Epithelial cell of esophagus (primary cell): ENCODE measurements at places on chromosomes 4 and X.

GRCh38 chr4:158079661-158080060, 93.2 kb downstream of the GASK1B start:
- DNase-seq = no peak

DNA sequence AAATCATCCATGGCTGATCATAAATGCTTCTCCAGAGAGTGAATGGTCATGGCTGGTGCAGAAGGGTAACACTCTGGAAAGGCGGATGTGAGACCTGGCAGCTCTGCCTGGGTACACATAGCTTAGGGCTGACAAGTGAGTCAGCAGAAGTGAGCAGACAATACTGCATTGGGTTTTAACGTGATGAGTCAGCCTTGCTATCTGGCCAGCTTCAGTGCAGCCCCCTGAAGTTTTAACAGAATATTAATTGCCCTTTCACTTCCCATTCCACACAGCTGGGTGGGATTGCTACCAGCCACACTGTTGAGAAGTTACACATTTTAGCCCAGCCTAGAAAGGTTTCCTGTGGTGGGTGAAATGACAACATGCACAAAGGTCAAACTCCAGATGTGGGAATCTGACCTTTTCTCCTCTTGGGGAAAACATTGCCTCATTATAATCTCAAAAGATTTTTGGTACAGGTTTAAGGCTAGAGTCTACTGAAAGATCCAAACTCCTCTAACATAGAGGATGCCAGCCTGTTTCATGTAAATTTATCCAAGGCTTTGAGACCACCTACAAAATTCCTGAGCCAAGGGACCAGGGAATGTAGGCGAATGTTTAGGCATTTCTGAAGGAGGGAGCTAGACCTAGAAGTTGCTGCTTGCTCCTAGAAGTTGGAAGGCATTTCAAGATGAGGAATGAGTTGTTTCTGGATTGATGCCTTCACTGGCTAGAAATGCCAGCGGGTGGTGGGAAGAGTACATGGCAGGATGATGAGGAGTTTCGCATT, 230.3 kb upstream of the PGRMC2 start:
- DNase-seq = peak; percentile 89

- no peak for DNase-seq
Measured at GRCh38 chr4:21795091-21795490, 153.5 kb downstream of the KCNIP4 start.

GRCh38 chrX:136899221-136899620, 18.7 kb upstream of the RBMX start:
- DNase-seq = no peak

DNA sequence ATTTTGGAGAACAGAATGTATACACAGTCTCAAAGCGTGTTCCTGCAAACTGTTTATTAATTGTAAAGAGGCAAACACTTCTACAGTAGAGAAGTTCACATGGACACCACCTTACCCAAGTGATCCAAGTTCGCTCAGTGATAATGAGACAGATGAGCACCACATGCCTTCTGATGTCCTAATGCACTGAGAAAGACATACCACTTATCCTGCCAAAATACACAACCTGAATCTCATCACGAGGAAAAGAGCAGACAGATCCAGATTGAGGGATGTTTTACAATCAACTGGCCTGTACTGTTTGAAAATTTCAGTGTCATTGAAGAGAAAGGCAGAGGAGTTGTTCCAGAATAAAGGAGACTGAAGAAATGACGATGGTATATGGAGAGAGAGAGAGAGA, 12.4 kb downstream of the PPEF1 start:
- no peak for DNase-seq

DNA sequence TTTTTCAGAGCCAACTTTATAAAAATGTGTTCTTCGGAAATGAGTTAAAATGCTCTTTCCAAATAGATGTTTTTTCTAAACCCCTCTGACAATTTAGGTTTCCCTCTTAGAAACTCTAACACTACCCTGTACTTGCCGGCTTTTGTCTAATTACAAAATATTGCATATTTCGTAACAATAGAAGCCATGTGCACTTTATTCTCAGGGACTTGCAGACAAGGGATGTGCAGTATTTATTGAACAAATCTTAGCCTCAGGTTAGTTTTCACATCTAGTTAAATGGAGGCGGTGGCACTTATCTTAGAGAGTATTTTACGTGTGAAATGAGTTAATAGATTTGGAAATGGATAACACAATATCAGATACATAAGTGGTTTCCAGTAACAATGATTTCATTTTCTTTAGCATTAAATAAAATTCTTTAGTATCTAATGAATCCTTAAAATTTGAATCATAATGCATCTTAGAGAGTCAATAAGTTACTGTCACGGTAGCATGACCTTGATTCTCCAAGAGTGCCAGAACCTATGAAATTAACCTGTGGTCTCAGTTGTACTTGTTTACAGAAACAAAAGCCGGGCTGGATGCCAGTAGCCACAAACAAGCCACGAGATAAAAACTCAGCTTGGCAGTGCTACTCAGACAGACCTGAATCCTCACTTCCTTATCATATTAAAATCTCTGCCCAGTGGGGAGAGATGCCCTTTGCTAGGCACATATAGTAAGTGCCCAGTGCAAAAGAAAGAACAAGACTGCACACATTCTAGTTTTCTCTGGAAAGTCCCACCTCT, 772 bp upstream of the PABPC4L start:
- peak; percentile 39 for DNase-seq

DNA sequence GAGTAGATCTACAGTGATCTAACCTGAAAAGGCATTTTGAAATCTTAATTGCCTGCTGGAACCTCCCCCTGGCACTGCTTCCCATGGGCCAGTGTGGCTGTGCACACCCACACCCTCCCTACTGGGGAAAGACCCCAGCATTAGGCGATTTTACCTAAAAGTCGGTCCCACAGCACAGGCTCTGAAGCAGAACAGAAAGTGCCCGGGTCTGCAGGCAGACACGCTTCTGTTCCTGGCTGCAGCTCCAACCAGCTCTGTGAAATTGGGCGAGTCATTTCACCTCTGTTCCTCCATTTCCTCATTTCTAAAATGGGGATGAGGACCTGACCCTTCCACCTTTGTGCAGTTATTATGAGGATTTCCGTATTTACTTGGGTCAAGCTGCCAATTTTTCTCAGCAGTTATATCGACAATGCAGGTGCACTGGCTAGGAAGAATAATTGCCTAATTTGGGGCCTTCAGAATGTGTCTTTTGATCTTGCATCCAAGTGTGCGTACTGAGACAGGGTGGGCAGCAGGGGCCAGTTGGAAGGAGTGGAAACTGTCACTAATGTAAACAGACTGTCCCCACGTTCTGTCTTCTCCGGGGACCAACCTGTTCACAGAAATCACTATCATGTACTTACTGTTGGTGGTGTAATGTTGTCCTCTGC, 7.1 kb downstream of the KLF3 start:
- no peak for DNase-seq

- DNase-seq = no peak
Measured at GRCh38 chr4:96874657-96875056, 1034.8 kb downstream of the PDHA2 start.
